Stimulated activated CD4-positive, alpha-beta T cell treated with anti-CD3 and anti-CD28 coated beads, Interleukin-1b, Interleukin-23, amount 100 ng/mL, for 1 hour (primary cell): ENCODE measurements at places on chromosomes 4 and X.

GRCh38 chr4:54509057-54509456 lies 148.7 kb upstream of the KIT start:
- no peak for DNase-seq

- no peak for DNase-seq
These were observed 125.2 kb downstream of the STIM2 start for GRCh38 chr4:26985873-26986272.

- no peak for DNase-seq
These were observed 73.3 kb downstream of the RASGEF1B start for GRCh38 chr4:81398379-81398778.

DNA sequence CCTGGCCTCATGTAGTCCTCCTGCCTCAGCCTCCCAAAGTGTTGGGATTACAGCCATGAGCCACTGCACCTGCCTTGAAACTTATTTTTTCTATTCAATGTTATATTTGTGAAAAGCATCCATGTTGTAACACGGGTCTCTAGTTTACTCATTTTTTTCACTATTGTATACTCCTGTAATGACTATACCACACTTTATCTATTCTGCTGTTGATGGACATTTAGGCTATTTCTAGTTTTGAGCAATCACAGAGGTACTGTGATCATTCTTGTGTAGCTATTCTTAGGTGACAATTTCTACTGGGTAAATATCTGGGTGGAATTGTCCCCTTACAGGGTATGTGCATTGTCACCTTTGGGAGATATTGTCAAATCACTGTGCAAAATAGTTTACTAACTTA lies 3.6 kb downstream of the DRP2 start:
- no peak for DNase-seq

GRCh38 chr4:150045410-150045809 lies 32.8 kb upstream of the DCLK2 start:
- DNase-seq, result no peak

DNA sequence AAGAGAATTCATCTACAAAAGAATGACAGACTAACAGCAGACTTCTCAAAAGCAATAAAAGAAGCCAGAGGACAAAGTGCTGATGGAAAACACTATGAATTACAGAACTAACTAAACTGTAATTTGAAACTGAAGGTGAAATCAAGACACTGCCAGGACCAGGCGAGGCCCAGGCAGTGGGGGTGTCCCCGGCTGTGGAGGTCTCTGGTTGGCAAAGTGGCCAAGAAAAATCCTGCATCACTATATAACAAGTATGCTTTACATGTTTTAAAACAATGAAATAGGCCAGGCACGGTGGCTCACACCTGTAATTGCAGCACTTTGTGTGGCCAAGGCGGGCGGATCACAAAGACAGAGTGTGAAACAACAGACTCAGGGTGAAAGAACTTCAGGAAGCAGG lies 32.9 kb downstream of the CHM start:
- no peak for DNase-seq

GRCh38 chr4:135724421-135724820 lies 1522.8 kb upstream of the PABPC4L start:
- DNase-seq, result no peak

DNA sequence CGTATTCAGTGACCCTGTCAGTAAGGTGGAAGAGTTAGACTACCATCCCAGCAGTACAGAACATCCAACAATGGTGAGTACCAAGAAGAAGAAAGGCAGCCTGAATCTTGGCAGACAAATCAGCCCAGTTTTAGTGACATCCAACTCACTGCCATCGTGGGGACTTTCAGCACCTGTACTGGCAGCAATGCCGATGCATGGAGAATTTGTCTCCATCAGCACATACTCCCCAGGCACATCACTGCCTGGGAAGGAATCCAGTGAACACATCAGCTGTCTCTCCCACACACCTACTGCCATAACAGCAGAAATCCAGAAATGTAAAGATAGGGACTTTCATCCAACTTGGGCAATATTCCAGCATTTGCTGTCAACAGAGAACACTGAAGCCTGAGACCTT lies 29.8 kb downstream of the PTCHD1 start:
- DNase-seq, result no peak

- DNase-seq, result no peak
These were observed 97.0 kb upstream of the STIM2 start for GRCh38 chr4:26763648-26764047.

GRCh38 chrX:150477371-150477770 lies 91.0 kb upstream of the MTM1 start:
- no peak for DNase-seq

GRCh38 chr4:185734214-185734613 lies 77.8 kb downstream of the SORBS2 start:
- no peak for DNase-seq

GRCh38 chr4:3483471-3483921 lies 20.4 kb downstream of the DOK7 start:
- DNase-seq, result no peak

DNA sequence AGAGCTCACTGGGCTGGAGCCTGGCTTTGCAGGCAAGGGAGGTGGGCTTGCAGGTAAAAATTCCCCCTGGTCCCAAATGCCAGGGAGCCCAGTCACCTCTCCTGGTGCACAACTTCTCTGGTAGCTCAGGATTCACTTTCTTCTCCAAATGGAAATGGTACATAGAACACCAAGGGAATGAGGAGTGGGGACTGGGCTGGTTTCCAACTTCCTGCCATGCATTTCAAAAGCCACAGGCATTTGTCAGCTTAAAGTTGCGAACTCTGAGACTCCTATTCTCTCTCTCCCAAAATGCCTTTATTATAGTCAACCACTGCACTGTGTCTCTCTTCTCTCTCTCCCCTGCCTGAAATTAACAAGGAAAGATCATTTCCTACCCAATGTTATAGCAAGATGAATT lies 177.3 kb downstream of the GRIA3 start:
- no peak for DNase-seq

DNA sequence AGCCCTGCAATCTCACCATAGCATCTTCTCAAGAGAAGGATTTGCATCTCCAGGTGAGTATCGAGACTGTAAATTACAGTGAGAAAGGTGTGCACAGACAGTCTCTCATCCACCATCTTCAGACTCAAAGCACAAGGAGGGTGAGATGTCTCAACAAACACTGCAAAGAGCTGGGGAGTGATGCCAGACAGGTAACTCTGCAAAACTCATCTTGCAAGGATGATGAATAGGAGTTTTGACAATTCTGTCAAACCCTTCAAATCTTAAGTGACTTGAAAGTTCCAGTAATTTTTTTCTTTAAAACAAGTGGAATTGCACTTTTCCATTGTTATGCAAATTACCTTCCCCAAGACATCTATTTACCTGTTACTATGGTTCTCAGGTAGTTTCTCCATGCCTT lies 277.2 kb upstream of the VCX3A start:
- DNase-seq, result no peak

- DNase-seq, result no peak
These were observed 37.4 kb upstream of the USP26 start for GRCh38 chrX:133134282-133134681.

GRCh38 chrX:10240918-10241317 lies 84.1 kb downstream of the CLCN4 start:
- no peak for DNase-seq

GRCh38 chr4:36196145-36196913 lies 48.0 kb downstream of the ARAP2 start:
- DNase-seq, result no peak

DNA sequence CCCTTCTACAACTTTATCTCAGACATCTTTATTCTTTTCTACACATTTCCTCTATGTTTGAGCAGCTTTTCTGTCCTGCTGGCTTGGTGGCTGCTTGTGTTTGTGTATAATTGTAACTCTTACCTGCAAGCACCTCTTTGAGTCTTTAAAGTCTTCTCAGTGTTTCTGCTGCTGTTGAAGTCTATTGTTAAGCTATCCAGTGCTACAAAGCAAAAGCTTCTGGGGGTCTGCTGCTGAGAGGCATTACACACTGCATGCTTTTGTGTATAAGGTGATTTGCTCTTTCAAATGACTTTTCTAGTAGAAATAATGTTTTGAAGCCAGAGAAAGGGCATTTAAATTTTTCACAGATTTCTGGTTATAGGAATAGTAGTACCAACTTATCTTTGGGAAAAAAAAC lies 241.8 kb downstream of the DTHD1 start:
- no peak for DNase-seq

DNA sequence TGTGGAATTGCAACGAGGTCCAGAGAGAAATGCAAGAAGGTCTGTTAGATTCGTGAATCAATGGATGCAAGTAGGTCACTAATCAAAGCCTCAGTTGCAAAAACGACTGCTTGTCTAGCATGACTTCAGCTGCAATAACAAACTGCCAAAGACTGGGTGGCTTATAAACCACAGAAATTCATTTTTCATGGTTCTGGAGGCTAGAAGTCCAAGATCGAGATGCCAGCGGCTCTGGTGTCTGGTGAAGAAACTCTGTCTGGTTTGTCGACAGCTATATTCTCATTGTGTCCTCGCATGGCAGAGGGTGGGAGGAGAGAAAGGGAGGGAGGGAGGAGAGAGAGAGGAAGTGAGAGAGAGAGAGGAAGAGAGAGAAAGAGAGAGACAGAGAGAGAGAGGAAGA lies 114.7 kb downstream of the MXRA5 start:
- DNase-seq, result no peak

GRCh38 chr4:174262624-174263444 lies 20.6 kb downstream of the FBXO8 start:
- DNase-seq, result no peak

- no peak for DNase-seq
These were observed 1.4 kb upstream of the MSANTD1 start for GRCh38 chr4:3247399-3248177.

- DNase-seq, result no peak
These were observed 210.0 kb upstream of the AGTR2 start for GRCh38 chrX:115960440-115961084.

DNA sequence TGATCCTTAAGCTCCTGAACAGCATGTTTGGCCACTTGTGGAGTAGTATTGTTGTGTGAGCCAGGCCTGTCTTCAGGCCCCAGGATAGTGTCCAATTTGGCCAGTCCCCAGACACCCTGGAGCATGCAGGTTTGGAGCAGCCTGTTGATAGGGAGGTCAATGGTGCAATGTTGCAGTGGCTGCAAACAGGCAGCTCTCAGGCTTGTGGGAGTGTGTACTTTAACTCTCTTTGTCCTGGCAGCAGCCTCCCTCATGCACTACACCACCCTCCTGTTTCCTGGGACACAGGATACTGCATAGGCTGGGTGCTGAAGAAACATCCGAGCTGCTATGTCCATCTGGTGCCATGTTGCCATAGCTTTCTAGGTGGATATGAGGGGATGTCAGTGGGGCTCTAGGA lies 24.0 kb downstream of the TECRL start:
- no peak for DNase-seq

DNA sequence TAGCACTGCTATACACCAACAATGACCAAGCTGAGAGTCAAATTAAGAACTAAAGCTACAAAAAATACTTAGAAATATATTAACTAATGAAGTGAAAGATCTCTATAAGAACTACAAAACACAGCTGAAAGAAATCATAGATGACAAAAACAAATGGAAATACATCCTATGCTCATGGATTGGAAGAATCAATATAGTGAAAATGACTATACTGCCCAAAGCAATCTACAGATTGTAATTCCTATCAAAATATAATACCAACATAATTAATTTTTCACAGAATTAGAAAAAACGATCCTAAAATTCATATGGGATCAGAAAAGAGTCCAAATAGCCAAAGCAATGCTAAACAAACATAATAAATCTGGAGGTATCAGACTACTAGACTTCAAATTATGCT lies 87.8 kb downstream of the STARD8 start:
- no peak for DNase-seq

DNA sequence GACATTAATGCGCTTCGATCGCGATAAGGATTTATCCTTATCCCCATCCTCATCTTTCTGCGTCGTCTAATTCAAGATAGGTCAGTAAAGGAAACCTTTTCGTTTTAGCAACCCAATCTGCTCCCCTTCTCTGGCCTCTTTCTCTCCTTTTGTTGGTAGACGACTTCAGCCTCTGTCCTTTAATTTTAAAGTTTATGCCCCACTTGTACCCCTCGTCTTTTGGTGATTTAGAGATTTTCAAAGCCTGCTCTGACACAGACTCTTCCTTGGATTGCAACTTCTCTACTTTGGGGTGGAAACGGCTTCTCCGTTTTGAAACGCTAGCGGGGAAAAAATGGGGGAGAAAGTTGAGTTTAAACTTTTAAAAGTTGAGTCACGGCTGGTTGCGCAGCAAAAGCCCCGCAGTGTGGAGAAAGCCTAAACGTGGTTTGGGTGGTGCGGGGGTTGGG lies 528 bp upstream of the FGF2 start:
- DNase-seq, result no peak

- DNase-seq, result no peak
These were observed 125.5 kb downstream of the GPC3 start for GRCh38 chrX:133859860-133860259.

DNA sequence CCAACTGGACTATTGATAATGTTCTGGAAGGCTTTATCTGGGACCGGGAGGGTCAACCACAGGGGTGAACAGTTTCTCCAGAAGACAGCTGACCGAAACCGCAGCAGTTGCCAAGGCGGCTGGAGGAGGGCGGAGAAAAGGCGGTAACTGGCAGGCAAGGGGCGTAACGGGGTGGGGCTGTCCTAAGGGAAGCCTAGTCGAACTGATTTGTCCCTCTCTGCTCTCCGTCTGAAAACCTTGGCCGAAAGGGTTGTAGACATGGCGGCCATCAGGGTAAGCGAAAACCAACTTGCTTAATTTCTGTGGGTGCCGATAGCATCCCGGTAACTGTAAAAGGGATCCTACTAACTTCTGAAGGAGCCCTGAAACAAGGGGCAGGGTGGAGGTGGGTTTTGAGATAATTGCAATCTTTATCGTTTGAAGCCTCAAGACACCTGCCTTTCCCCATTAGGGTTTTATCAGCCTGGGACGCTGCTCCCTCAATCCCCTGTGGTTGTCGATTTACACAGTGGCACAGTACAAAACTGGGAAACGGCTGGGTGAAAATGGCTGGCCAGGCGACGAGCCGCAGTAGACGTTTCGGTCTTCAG lies at the start of gene APOOL:
Gene APOOL (plus strand): TSS at position 223 of the 590 bp plus-strand sequence. CDS start 36 bp downstream, at position 259.
- peak; percentile 2 for DNase-seq

DNA sequence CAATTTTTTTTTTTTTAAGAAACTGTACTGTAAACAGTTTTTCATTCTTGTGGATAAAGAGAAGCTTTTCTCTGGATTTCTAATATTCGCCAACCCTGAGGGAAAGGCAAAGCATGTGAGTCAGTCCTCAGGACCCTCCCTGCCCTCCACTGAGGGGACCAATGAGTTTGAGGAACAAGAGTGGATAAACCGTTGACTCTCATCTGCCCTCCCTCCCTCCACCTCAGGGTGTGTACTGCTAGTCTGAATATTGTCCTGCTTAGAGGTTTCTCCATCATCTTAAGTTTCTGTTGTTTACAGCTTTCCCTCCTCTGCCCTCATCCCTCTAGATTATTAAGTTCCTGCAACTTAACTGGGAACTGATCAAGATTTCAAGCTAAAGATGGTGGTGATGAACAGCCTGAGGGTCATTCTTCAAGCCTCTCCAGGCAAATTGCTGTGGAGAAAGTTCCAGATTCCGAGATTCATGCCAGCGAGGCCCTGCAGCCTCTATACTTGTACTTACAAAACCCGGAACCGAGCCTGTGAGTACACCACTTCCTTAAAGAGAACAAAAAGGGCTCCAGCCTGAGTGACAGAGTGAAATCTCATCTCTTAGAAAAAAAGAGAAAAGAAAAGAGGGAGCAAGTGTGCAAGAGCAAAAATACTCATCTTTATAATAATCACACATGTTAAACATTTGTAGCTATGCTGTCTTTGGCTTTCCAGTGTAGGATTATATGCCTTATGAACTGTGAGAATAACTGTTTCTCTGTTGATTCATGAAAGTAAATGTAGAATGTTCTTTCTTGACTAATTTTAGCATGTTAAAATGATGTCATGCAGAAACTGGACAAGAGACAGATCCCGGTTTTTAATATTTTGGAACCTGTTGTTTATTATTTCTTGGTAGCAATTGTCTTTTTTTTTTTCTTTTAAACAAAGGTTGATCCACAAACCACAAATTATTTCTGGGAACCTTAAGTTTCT lies 11.9 kb downstream of the CA5B start:
- no peak for DNase-seq
